ENCODE measurements at places on chromosomes 1 and 21.

GRCh38 chr1:192477630-192478029 lies 97.9 kb upstream of the RGS1 start:
- DNase-seq = no peak

DNA sequence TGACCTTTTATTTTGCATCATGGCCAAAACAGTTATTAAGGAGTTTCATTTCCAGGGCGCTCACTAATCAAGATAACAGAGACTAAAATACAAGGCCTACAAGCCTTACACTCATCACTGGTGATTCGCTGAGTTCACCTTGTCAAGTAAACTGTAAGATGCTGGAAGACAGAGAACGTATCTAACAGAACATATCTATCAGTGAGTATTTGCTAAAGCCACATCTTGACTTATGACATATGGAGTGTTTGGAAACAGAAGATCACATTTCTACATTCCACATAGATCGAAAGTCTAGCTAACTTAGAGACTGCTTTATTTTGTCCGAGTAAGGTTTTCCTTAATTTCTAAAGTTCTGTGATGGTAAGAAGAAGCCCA lies 506.5 kb downstream of the SMYD3 start:
- no peak for DNase-seq

DNA sequence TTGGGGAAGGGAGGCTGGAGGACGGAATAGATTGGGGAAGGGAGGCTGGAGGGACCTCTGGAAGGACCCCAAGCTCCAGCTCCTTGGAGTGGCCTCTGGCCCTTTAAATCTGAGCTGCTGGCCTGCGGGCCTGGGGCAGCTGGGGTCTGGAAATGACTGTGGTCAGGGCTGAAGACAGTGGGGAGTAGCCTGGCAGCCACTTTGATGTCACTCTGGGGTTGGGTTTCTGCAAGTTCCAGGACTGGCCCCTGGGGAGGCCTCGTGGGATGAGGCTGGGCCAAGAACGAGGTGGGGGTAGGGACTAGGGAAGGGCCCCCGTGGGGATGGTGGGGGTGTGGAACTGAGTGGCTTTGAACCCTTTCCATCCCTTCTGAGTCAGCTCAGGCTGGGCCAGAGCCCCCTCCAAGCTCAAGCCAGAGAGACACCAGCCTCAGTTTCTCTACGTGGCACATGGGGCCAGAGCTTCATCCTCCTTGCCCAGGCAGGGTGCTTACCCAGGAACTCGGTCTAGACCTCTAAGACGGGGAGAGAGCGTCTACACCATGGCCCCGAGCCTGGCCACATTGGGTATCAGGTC lies 59.7 kb downstream of the ALPL start:
- no peak for DNase-seq

DNA sequence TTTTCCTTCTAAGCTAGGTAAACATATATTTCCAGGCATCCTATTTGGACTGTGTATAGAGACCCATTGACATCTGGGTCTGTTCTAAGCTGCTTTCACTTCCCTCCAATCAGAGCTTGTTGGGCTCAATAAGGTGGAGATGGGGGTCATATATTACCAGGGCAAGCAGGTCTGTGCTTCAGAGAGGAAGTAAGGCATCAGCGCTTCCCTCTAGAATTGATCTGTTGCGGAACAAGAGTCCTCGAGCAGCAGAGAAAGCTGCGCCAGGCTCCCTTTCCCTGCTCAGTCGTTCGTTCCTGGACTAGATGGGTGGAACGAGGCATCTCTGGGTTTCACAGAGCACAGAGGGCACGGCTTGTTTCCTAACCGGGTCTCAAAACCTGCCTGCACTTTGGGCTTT lies 63.5 kb downstream of the DISC1 start:
- no peak for DNase-seq

- no peak for DNase-seq
Measured at GRCh38 chr1:203954788-203955552, 93.6 kb downstream of the SNRPE start.

DNA sequence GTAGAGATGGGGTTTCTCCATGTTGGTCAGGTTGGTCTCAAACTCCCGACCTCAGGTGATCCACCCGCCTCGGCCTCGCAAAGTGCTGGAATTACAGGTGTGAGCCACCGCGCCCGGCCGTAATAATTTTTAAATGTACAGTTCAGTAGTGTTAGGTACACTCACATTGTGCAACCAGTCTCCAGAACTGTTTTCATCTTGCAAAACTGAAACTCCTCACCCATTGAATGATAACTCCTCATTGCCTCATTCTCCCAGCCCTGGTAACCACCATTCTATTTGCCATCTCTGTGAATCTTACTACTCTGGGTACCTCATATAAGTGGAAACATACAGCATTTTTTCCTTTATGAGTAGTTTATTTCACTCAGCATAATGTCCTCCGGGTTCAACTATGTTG lies 3.4 kb downstream of the NLRP3 start:
- no peak for DNase-seq

- DNase-seq = no peak
Measured at GRCh38 chr1:56453417-56454078, 125.8 kb downstream of the PLPP3 start.

- DNase-seq = no peak
Measured at GRCh38 chr1:91894036-91894761, 8.2 kb upstream of the TGFBR3 start.

DNA sequence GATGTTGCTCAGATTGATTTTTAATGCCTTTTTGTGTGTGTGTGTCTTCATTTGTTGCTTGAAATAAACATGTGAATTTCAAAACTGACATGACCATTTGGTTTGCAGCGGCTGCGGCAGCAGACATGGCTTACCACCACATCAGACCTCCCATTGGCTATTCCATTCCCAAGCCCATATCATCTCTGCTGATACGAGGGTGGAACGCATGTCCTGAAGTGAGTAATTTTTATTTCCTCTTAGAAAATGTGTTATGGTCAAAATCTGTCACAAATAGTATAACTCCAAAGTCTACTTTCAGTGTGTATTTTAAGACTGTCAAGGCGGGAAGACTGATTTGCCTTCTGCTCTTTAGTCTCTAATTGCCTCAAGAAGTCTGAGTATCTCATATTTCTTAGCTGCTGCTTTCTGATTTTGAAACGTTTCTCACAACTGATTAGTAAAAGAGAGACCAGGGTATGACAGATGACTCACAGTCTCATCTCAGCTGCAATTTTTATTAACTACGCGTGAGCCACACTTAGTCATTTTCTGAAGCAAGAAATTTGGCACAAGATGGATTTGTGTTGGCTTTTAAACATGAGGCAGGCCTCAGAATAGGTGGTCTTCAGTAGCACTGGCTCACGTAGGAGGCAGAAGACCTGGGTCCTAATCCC lies 49.0 kb downstream of the LRRC53 start:
- no peak for DNase-seq

- no peak for DNase-seq
Measured at GRCh38 chr21:45949928-45950739, 31.4 kb upstream of the COL6A1 start.

GRCh38 chr1:172742599-172743500 lies 83.9 kb downstream of the FASLG start:
- no peak for DNase-seq

DNA sequence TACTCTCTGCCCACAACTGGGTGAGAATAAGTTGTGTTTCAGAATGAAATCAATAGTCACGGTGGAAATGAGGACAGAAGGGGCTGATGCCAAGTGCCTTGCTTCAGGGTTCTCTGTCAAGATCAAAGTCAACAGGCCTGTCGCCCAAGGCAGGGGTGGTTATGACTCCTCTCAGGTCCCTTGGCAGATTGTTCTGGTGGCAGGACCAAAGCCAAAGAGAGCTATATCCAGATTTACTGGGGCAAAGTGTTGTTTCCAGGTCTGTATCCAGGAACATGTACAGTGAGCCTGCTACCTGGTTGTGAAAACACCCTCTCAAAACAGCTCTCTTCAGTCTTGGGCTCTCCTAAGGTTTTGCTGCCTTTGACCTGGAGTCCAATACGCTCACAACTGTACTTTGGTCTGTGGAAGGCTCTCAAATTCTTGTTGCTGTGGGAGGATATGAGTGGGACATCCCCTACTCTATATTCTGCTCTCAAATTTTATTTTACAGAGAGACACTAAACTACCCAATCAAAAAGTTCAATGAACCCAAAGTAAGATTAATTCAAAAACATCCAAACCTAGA lies 175.1 kb upstream of the ETV3 start:
- no peak for DNase-seq

GRCh38 chr21:37886120-37886519 lies 30.1 kb downstream of the KCNJ6 start:
- no peak for DNase-seq

- no peak for DNase-seq
Measured at GRCh38 chr1:236938760-236939159, 65.5 kb downstream of the MT1HL1 start.

GRCh38 chr21:17819114-17819876 lies at the start of gene C21orf91:
Gene C21orf91 (minus strand): TSS chr21:17819356. CDS start chr21:17818318, 1,038 bp downstream.
- DNase-seq = peak; percentile 80

DNA sequence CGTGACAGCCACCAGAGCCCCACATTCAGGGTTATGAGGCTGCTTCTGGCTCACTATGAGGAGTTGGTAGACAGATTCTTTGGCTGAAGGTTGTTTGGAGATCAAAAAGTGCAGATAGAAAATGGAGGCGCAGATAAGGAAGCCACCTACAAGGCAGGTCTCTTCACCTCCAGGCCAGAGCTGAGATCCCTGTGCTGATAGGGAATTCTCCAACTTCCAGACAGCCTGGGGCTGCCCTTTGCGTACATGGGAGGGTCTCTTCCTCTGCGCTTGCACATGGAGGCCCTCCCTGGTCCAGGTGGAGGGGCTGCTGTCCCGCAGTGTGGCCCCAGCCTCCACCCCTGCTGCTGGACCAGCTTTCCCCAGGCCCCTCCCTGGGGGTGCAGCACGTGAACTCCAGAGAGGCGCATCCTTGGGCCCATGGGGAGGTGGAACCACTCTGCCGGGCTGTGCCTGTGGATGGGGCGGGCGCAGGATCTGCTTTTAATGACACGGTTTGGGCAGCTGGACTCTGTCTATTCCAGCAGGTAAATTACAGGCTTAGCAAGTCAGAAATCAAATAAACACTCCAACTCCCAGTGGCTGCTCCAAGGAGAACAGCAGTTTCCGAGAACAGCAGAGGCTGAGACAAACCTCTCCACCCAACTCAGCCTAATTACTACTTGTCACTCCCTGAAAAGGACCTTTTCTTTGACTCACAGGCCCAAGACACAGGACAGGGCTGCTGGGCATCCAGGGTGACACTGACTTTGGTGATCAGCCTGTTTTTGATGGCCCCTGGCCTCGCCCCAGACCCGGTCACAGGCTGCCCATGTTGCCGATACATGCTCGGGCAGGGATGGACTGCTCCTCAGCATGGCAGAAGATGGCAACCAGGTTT lies 12.4 kb downstream of the OXCT2 start:
- DNase-seq = no peak
